ENCODE measurements at places on chromosomes 7 and 10.

DNA sequence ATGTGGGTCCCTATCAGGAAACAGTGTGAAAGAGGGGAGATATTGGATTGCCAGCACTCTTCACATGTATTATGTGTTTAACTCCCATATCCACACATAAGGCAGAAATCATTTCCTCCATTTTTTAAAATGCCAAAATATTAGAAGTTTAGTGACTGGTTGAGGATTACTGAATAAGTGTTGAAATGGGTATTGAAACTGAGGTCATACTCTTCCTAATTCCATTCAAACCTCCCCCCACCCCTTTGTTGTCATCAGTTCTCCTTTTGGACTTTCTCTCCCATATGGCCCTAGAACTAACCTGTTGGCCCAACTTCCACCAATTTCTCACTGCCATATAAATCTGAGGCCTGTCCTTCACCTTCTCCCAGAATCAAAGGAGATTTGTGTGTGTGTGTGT, 81.6 kb downstream of the EVX1 start:
- no peak for DNase-seq

GRCh38 chr10:44776181-44776580, 135.0 kb upstream of the TMEM72 start:
- DNase-seq = no peak

- no peak for DNase-seq
These were observed 27.0 kb downstream of the MCMBP start for GRCh38 chr10:119845656-119846055.

DNA sequence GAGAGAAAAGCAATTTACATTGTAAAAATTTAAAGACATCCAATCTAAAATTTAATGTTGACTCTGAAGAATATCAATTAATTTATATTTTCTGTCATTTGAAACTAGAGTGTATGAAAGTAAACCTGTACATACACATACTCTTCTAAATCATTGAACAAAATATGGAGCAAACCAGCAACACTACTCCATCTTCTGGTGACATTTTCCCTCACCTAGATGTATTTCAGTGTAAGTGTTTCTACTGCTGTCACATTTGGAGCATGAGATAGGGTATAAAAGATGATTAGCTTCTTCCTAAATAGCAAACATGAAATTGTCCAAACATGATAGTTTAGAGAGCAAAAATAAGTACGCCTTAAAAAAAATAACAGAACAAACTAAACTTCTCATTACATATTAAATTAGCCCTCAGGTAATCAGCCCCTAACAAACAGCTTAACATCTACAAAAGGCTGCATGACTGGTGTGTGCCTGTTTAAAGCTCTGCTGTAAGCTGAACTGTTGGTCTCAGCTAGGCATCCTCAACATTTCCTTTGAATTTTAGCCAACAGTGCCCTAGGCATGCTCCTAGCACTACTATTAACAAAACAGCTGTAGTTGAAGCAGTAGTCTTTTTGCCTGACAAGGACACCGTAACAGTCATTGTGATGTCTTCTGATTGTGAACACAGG, 189.8 kb downstream of the CTNNA3 start:
- peak; percentile 6 for DNase-seq

DNA sequence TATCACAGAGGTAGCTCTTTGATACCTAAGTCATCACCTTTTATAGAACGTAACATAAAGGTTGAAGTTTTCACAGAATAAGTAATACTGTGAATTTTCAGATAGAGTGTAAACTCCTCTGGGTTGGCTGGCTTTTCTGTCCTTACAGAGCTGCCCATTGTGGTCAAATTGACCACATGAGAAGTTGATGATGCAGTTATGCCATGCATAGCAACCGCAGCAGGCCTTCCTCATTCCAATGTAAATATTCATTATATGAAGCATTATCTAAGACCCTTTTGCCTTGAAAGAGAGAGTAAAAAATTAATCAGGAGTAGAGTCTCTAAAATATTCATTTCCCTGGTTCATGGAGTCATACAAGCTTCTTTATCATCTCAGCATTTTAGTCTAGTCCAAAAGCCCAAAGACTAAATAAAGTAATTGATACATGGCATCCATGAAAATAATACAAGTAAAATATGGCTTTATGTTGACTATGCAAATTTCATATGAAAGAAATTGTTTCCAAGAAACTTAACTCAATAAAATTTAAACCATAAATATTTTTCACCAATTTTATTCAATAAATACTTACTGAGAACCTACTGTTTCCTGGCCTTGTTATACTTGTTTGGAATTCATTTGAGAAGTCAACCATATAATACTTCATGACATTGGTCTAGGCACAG, 516.4 kb downstream of the PCDH15 start:
- DNase-seq = no peak

- no peak for DNase-seq
These were observed 55.8 kb downstream of the INPP5A start for GRCh38 chr10:132593389-132593788.

- peak; percentile 60 for DNase-seq
These were observed 45.9 kb downstream of the CREM start for GRCh38 chr10:35172574-35172973.

GRCh38 chr10:103613616-103614015, 120.1 kb downstream of the NEURL1 start:
- peak; percentile 88 for DNase-seq

DNA sequence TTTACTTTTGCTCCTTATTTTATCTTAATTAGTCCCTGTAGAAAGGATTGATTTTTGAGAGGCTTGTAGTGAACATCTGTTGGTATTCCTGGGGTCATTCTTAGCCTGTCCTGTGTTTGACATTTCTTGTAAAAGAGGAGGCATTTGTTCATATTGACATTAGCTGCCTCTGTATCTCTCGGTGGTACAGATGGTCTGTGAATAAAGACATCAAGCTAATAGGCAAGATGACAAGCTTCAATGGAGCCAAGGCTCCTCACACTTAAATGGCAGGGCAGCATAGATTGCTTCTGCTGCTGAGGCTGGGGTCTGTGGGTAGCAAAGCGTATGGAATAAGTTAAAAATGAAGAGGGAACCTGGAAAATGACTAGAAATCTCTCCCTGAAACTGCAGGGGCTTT, 687.6 kb downstream of the LRMDA start:
- no peak for DNase-seq

DNA sequence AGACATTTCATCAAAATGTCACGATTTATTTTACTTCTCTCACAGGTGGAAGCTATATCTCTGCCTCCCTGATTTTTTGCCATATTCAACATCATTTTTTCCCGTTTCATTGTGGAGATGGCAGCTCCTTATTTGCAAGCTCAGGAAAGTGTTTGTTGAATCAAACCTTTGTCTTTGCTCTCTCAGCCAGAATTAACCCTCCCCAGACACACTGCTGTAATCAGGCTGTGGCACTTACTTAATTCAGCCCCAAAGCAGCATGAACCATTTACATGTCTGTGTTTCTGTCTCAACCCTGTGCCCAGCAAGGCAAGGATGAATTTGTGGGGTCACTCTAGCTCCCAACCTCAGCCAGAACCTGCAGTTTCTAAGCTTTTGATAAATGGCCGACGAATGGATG, 397.2 kb downstream of the TCERG1L start:
- no peak for DNase-seq

DNA sequence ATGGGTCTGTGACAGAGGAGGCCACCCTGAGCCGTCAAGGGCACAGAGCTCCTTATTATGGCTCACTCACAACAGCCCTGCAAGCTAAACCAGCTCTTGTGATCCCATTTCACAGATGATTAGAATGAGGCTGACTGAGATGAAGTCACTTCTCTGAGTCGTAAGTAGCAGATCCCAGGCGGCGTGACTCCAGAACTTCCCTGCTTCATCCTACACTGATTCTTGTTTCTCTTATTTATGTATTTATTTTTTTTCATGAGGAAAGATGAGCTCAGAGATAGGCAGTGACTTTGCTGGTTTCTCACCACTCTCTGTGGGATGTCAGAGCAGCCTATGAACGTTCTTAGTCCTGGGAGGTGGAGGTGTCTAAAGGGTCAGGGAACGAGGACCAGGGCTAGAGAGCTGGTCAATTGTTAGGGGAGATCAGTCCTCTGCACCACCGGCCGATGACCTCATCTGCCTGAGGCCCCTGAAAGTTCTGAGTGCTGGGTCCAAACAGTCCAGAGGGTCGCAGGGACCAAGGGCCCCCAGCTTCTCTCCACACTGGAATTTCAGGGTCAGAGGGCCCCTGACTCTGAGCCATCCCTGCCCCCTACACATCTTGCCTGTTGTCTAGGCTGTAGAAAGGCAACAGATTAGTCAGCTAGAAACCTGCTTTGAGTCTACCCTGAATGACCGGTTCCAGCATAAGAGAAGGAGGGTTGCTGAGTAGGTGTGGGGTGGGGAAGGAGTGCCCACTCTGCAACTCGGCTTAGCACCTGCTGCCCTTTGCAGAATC, 17.9 kb downstream of the CLRN3 start:
- DNase-seq = no peak

DNA sequence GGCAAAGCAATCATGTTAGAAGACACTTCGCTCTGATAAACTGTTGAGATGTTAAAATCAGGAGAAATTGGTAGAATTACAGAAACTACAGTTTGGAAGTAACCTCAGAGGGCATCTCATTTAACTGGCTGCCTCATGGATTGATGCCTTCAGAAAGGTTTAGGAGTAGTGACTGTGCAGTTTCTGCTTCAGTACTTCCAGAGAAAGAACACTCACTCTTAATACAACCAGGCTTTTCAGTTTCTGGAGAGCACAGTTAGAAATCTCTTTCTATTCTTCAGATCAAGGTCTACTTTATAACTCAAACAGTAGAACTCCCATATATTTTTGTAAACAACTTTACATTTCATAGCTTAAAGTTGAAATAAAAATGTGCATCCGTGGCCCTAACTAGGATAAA, 1358.9 kb upstream of the LRRTM3 start:
- DNase-seq = no peak

DNA sequence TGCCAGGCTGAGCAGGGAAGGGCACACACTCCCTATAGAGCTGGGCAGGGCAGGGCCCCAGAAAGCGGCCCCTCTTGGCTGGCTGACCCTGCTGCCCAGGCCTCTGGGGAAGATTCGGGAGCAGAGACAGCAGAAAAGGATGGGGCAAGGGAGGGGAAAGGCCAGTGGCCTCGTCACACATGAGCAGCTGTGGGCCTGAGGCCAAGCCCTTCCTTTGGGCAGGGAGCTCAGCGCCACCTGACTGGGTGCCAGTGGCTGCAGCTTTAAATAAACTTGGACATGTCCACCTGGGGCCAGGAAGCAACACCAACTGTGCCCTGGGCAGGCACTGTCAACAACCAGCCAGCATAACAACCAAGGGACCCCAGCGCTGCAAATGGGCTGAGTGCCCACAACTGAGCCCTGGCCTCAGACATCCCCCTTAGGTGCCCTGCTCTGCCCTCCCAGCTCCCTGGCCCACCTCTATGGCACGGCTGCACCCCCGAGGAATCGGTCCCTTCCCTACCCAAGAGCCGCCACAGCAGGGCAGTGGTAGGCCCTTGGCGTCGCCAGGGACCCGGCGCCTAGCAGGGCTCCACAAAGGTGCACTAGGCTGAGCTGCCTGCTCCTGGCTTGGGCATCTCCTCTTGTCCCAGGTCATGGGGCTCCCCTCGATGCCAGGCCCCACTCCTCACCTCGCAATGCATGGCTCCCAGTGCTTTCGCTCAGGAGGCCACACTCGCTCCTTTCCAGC, 2.6 kb downstream of the CAMK2B start:
- peak; percentile 92 for DNase-seq

GRCh38 chr10:111370101-111370500, 293.3 kb downstream of the ADRA2A start:
- no peak for DNase-seq

GRCh38 chr10:132357286-132358058, 25.5 kb downstream of the LRRC27 start:
- no peak for DNase-seq

GRCh38 chr10:64257704-64258103, 736.5 kb downstream of the REEP3 start:
- DNase-seq = no peak

DNA sequence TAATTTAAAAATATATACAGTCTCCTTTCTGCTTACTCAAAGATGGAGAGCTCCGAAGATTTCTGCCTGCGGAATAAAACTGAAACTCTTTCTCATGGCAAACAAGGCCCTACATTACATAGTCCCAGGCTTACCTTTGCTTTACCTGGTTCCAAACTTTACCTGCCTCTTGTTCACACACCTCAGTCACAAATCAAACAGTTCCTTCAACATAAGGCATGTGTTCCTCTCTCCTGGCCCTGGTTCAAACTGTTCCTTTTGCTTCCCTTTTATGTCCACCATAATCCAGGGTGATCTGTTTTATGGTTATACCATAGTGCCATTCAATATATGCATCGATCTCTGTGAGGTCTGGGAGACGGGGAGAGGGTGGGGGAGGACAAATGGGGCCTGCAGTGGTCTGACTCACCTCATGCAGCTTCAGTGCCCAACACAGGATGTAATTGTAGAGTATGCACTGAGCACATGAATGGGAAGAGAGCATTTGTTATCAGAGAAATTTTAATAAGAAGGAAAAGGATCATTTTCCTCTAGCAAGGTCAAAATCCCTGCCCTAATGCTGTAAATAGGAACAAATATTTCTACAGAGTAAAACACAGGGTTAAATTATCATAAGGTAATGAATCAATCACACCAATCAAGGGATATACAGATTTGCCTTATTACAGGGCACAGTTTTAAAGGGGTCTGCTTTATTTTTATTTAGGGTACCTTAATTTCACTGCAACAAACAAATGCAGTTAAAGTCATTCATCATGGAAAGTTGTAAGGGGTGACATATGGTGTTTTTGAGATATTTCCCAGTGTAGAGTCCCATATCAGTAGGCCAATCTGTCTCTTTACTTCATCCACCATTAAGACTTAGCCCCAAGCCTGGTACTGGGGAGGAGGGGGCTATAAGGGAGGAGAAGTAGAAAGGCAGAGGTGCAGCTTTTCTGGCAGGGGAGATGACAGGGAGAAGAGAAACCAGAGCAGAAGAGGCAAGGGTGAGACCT, 88.8 kb upstream of the PDE1C start:
- DNase-seq = no peak

- peak; percentile 66 for DNase-seq
These were observed 118.6 kb downstream of the PON1 start for GRCh38 chr7:95205665-95206225.

DNA sequence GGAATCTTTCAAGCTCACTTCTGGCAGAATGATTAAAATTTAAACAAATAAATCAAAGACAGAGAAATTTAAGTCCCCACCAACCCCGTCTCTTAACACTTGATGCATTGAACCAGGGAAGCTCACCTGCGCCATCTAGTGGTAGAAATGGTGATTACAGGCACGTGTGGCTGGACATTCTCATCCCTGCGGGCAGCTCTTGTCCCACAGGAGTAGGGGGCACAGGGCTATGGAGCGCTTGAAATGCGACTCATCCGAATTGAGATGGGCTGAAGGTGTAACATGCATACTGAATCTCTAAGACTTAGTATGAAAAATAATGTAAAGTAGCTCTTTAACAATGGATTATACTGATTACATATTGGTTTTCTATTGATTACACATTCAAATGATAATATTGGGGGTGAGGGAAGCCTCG, 24.8 kb upstream of the SLIT1 start:
- peak; percentile 80 for DNase-seq

DNA sequence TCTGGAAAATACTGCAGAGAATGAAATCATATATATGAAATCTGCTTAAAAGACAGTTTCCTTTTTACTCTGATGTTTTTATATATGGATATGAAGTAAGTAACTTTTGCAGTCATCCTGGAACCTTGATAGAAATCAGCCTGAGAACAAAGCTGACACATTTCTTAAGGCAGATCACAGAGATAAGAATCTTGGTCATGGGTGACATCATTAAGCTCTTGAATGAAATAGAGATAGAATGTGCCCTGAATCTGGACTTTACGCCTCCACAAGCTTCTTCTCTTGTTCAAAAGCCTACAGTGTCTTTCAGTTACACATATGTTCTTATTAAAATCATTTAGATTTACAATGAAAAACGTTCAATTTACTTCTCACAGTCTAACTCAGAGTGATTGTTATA, 319.1 kb upstream of the CNTNAP2 start:
- DNase-seq = no peak

- DNase-seq = no peak
These were observed 315.2 kb downstream of the GATA3 start for GRCh38 chr10:8369666-8370065.
